Activated T-cell treated with anti-CD3 and anti-CD28 coated beads, Interleukin-2, amount 50 U/mL, for 72 hours (primary cell): ENCODE measurements at places on chromosomes 4 and X. TPM values are rescaled to one million over a fixed set of nuclear protein-coding genes. Genes with fewer than 3 reads are reported as not detected.

The SPARCL1 gene
- not detected for total RNA-seq

The ANK2 gene
- total RNA-seq: 7.1 TPM

The TRPC3 gene
- total RNA-seq: 0.46 TPM

The F8A2 gene
- total RNA-seq: not detected

The DCK gene
- total RNA-seq: 45.4 TPM

The TREX2 gene
- 2.7 TPM for total RNA-seq

The RTL3 gene
- total RNA-seq: not detected

The PHEX gene
- total RNA-seq: 1.4 TPM
